NCI-H2081 (cell line): ENCODE measurements at places on chromosomes 11 and 22.

DNA sequence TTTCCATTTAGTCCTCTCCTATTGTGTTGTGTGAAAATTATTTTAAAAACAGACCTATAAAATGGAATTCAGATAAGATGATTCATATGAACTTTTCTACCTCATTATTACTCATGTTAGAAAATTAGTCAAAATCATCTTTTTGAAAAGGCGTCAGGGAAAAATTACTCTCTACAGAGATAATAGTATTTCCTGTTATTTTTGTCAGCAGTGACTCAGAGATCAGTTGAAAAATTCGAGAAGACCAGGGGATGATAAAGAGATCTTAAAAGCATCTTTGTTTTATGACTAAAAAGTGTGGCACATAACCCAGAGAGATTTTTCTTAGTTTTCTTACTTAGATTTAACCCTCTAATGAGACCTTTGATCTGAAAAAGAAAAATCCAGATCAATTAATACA is 157.9 kb upstream of the CARD18 start:
- no peak for DNase-seq

DNA sequence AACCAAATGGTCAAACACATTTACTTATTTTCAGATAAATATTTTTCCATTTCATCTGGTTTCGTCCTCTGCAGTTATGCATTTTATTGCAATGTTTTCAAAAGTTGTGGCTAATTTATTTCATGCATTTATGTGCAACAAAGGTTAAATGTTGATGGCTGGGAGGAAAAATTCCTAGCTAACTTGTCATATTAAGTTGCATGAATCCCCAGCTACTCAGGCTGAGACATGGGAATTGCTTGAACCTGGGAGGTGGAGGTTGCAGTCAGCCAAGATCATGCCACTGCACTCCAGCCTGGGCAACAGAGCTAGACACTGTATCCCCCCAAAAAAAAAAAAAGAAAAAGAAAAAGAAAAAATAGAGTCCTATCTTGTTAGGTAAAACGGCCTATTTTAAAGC is 1862.4 kb upstream of the RAG2 start:
- DNase-seq: no peak

GRCh38 chr11:108698844-108699642 is 34.2 kb downstream of the DDX10 start:
- no peak for DNase-seq

DNA sequence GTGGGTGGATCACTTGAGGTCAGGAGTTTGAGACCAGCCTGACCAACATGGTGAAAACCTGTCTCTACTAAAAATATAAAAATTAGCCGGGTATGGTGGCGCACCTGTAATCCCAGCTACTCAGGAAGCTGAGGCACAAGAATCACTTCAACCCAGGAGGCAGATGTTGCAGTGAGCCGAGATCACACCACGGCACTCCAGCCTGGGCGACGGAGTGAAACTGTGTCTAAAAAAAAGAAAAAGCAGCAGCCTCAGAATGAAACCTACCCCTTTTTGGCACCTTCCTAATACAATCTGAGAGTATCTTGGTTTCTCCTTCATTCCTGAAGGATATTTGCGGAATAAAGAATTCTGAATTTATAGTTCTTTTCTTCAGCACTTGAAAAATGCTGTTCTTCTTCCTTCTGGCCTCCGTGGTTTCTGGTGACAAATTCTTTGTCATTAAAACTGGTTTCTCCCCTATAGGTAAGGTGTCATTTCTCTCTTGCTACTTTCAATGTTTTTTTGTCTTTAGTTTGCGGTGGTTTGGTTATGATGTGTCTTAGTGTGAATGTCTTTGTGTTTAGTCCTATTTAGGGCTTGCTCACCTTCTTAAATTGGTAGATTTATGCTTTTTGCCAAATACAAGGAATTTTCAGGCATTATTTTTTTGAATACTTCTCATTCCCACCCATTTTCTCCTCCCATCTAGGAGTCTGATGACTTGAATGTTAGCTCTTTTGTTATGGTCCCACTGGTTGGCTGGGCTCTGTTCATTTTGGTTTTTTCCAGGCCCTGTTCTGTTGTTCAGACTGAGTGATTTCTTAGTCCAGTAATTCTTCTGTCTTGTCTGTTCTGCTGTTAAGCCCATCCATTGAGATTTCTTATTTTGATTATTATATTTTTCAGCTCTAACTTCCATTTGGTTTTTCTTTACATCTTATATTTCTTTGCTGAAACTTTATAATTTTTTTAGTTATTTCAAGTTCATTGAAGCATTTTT is 15.4 kb downstream of the ASRGL1 start:
- no peak for DNase-seq

DNA sequence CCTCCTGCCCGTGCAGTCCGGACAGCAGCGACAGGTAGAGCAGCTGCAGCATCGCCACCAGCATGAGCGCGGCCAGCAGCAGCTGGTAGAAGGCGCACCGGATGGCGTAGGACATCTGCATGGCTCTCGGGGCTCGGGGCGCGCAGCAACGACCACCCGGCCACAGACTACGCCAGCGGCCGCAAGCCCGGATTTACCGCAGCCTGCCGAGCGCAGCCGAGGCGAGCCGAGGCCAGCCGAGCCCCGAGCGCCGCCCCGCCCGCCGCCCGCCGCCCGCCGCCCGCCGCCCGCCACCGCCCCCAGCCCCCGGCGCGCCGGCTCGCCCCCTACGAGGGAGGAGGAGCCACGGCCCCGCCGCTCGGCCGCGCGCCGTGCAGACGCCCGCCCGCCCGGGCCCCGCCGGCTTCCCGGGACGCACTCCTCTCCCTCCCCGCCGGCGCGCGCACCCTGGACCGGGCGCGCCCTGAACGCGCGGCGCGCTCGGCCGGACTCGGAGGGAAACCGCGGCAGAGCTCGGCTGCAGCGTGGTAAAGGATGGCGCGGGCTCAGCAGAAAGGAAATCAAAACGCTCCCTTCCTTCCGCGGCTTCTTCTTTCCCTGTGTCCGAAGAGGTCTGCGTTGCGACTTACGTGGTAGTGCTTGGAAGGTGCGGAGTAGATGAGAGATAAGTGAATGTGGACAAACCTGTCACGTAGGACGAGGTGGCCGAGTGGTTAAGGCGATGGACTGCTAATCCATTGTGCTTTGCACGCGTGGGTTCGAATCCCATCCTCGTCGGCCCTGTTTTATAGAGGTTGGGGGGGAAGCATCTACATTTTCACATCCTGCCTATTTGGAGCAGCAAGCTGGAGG is at the start of gene B4GAT1:
Gene B4GAT1, minus strand, starts transcription at position 205 of the 852 bp plus-strand sequence. Its CDS starts 84 bp downstream, at position 121.
- peak; percentile 82 for DNase-seq

DNA sequence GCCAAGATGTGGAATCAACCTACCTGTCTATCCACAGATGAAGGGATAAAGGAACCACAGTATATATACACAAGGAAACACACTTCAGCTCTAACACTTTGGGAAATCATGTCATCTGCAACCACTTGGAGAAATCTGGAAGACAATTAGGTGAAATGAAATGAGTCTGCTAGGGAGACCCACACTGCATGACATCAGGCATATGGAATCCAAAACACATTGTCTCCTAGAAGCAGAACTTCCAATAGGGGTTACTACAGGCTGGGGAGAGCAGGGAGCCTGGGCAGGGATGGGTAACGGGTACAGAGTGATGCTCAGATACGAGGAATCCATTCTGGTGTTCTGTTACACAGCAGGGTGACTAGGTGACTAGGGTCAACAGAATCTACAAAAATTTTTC is 18.3 kb downstream of the RGL4 start:
- DNase-seq: no peak

DNA sequence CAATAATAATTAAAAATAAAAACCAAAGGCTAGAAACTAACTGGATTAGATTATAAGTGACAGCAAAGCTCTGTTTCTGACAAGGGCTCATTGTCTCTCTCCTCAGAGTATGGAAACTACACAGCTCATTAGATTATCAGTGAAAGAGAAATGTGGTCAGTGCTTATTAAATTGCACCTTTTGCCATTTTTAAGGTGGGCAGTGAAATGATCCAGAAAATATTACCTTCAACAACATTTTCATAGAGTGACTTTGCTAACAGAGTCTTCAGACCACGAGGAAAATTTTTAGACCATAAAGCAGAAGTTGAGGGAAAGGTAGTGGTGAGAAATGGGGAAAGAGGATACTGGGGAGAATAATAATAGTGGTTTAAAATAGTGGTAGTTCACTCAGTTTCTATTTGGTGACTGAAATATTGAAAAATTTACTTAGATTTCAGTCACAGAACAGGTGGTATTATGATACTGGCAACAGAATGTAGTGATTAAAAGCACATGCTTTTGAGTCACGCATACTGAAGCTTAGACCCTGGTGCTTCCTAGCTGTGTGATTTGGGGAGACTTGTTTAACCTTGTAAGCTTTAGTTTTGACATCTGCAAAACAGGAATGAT is 684.0 kb upstream of the CCDC90B start:
- no peak for DNase-seq

GRCh38 chr11:43784866-43785265 is 95.8 kb upstream of the ALKBH3 start:
- no peak for DNase-seq

DNA sequence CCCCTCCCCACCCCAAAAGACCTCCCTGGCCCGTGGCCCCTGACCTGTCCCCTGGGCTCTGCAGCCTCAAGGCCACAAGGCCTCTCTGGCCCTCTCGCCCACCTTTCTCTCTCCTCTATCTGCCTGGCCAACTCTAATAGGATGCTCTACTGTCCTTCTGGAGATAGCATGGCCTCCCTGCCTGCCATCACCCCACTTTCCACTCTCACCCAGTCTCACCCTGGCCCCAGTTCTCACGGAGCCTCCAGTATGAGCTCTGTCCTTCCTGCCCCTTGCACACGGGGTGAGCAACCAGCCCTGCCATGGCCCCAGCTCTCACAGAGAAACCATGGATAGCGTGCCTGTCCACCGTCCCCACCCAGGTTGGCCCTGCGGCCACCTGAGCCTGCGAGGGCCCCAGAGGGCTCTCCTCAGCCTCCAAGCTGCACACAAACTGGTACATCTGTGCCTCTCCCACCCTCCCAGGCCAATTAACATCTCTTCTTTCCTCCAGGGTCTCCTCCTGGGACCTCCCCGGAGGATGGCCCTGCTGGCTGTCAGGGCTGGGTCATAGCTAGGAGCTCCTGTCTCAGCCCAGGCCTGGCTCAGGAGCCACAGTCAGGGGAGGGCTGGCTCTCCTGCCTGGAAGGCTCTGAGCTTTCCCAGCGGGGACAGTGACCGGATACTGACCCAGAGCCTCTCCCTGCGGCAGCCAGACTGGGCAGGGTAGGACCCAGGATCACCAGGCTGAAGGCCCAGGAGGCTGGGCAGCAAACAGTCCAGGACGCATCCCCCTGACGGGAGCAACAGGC is 22.3 kb downstream of the RTN4R start:
- no peak for DNase-seq

GRCh38 chr11:73379189-73379880 is 3.1 kb downstream of the RELT start:
- DNase-seq: no peak

GRCh38 chr11:788953-789940 is 643 bp downstream of the CEND1 start:
- no peak for DNase-seq

DNA sequence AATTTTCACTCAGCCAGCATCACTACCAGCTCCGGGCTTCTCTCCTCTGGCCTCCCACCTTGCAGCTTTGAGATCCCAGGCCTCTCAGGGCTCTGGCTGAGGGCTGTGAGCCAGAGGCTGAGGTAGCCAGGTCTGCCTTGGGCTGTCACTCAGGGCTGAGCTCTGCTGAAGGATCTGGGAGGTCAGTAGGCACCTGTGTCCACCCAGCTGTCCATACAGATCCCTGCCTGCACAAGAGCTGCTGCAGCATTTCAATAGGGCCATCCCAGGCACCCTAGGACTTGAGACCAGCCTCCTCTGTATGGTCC is 12.6 kb downstream of the KCNQ1OT1 start:
- no peak for DNase-seq

GRCh38 chr11:104823657-104824056 is 74.6 kb downstream of the CASP12 start:
- no peak for DNase-seq

DNA sequence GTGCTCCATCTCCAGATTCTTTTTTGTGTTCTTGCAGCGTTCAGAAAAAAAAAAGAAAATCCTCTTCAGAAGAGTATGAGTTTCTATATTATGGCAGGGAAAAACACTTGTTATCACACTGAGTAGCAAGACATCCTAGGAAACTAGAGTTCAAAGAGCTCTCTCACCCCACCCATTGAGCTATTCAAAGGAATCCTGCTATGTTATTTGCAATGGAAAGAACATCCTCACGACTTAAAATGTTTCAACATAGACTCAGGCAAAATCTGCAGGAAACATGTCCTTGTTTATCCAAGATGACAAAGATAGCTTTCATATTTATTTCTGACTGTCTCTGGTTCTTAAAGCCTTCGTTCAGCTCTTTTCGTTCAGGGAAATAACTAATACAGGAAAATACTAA is 331.6 kb upstream of the ANO5 start:
- DNase-seq: no peak

DNA sequence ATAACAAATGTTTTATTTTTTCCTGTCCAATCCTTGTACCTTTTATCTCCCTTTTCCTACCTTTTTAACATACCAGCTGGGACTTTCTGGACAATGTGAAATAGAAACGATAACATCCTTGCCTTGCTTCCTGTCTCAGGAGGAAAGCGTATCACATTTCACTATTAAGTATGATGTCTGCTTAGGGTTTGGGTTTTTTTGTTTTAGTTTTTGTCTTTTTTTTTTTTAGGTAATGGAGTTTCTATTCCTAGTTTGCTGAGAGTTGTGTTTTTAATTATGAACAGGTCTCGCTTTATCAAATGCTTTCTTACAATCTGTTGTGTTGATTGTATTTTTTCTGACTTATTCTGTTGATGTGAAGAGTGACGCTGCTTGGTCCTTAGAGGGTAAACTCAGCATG is 64.2 kb upstream of the KCNQ1OT1 start:
- DNase-seq: no peak

DNA sequence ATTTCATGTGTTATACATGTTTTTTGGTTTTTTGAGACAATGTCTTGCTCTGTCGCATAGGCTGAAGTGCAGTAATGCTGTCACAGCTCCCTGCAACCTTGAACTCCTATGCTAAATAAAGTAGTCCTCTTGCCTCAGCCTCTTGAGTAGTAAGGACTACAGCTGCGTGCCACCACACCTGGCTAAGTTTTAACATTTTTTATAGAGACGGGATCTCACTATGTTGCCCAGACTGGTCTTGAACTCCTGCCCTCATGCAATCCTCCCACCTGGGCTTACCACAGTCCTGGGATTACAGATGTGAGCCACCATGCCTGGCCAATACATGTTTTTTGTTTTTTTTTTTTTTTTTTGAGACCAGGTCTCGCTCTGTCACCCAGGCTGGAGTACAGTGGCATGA is 33.9 kb downstream of the SWAP70 start:
- DNase-seq: no peak

GRCh38 chr11:57131080-57131790 is 50.5 kb upstream of the LRRC55 start:
- no peak for DNase-seq

DNA sequence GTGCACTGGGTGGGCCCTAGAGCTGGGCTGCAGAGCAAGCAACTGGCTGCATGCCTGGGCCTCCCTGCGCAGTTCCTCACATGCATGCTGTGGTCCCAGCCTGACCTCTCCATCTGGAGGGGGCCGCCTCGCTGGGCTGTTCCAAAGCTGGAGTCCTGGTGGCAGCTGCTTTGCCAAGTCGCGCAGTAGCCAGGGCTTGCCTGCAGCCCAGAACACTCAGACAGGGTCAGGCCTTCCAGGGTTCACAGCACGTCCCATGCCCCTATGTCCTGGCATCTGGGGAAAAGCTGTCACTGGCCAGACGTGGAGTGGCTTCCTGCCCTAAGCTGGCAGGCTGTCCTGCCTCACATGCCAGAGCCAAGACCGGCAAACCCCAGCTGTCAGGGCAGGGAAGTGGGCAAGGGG is 16.5 kb upstream of the CDC42EP2 start:
- no peak for DNase-seq
